ENCODE measurements at places on chromosomes 3 and 15.
A peak's percentile ranks its signal among the peaks of the same experiment; 100 is the strongest.

- DNase-seq, result no peak
Measured at GRCh38 chr15:81398910-81399551, 25.0 kb upstream of the TMC3 start.

GRCh38 chr3:160081958-160082533 is 93.4 kb downstream of the IL12A start:
- DNase-seq, result no peak

- no peak for DNase-seq
Measured at GRCh38 chr3:33716227-33716626, 1.8 kb downstream of the CLASP2 start.

DNA sequence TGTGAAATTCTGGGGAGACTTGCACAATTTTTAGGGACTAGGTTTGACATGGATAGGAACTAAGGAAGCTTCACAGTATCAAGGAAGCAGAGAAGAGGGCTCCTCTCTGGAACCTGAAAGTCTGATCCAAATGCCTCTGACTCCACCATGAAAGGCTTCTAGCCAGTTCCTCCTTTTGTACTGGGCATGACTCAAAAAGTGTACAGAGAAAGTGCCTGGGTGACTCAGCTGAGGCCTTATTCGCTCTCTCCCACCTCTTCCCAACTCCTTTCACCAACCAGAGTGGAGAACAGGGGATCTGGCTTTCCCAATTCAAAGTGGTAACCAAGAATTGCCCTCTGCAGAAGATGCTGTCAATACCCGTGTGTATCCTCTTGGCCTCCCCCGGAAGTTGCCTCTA is 342.9 kb upstream of the PROK2 start:
- no peak for DNase-seq

GRCh38 chr3:148332509-148332908 is 365.2 kb upstream of the AGTR1 start:
- DNase-seq, result no peak

- DNase-seq, result no peak
Measured at GRCh38 chr3:4930501-4930900, 48.7 kb upstream of the BHLHE40 start.

- DNase-seq, result peak; percentile 41
Measured at GRCh38 chr15:72554471-72555425, 80.6 kb downstream of the ARIH1 start.

- DNase-seq, result no peak
Measured at GRCh38 chr15:62291262-62291661, 126.2 kb upstream of the C2CD4B start.

GRCh38 chr3:11819146-11819689 is 27.5 kb downstream of the TAMM41 start:
- no peak for DNase-seq

DNA sequence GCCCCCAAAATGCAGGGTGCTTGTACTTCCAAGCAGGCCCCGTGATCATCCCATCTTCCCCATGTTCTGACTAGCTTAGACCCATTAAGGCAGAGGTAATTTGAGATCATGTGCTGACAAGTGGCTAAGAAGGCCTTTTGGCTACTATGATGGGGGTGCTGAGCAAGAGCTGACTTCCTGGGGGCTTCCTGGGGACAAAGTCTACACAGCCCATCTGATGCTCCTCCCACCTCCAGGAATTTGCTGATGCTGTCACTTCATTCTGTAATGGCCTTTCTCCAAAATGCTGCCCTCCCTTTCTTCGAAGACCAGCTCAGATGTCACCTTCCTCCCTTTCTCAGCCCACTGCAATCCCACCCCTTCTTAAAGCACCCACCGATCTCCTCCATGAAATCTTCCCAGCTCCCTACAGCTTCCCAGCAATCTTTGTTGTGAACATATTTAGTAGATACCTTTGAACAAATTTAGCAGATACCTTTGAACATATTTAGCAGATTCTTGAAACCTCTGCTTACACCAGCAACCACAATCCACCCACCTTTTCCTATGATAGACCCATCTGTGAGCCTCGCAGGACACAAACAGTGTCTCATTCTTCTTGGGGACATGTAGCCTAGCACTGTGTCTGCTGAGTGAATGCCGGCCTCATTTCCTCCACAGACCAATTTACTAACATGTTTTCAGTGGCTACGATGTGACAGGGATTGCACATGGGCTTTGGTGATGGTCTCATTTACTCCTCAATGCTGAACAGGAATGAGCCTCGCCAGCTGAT is 223.3 kb downstream of the EPHB1 start:
- no peak for DNase-seq

GRCh38 chr3:171415070-171415469 is 45.1 kb downstream of the TNIK start:
- no peak for DNase-seq

DNA sequence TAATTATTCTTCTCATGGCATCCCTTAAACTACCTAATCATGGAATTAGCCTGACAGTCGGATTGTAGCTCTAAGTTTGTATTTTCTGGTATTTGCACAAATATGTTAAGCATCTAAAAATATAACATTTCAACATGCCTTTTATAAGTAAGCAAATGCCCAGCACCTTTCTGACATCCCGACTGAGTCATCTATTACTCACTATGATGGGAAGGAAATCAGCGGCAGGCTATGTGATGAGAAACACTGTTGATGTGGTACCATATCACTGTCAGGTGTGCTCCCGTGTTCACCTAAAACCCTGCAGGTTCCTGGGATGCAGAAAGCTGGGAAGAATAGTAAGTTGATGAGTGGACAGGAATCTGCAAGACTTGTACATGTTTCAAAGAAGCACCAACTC is 367.8 kb upstream of the IL12A start:
- no peak for DNase-seq

DNA sequence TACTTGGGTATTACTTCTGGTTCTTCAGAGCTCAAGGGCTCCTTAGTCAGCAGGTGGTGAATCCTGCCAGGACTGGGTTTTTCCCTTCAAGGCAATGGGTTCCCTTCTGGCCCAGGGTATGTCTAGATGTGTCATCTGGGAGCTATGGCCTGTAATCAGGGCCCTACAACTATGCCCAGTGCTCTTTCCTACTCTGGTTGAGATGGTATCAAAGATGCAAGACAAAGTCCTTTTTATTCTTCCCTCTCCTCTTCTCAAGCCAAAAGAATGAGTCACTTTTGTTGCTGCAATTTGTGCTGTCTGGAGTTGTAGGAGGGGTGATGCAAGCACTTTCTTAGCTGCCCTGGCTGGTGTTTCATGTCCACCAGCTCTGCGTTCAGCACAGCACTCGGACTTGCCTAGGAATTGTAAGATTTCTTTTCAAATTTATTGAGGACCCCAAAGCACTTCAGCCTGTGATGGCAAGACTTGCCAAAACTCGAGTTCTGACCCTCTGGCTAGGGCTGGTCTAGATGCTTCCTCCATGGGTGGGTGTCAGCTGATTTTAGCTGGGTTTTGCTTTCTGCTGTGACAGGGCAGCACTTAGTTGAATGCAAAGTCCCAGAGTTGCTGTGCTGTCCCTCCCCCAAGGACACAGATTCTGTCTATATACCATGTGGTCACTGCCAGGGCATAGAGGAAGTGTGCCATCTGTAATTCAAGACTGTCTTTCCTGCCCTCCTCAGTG is 129.2 kb upstream of the CBLB start:
- peak; percentile 26 for DNase-seq

GRCh38 chr3:27428446-27428845 is 55.7 kb downstream of the SLC4A7 start:
- DNase-seq, result no peak

DNA sequence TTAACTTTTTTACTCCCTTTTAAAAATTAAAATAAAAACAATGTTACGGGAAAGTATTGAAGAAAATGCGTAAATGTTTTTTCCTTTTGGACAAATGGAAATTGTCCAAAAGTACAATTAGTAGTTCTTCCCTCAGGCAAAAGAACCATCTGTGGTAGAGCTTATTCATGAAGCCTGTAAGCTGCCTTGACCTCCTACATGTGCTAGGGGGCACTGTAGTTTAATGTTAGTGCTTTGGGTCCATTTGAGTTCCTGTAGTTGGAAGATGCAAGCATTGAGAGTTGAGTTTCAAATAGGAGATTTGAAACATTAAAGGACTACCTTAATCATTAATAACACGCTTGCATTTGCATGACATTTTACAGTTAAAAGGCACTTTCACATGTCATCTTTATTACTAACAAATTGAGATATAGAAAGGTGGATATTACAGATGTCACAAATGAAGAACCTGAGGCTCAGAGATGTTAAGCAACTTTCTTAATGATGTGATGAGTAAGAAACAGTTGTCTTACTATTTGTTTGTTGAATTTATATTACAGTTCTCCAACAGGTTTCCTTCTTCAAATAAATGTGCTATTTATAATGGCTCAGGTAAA is 1.8 kb upstream of the ZNF385D start:
- no peak for DNase-seq

DNA sequence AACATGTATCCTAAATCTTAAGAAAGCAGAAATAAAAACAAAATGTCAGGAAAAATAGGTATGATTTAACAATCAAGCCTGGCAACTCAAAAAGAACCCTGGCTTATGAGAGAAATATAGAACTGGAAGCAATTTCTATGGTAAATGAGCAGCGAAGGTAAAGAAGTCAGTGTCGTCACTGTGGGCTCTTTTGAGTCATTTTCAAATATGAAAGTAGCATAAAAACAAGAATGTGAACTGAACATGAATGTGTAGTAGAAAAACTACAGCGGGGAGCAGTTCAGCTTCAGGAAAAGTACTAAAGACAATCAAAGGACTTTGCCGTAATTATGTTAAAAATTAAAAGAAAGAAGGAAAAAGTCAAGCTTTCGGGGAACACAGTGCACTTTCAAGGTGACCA is 17.5 kb downstream of the LSG1 start:
- peak; percentile 15 for DNase-seq

DNA sequence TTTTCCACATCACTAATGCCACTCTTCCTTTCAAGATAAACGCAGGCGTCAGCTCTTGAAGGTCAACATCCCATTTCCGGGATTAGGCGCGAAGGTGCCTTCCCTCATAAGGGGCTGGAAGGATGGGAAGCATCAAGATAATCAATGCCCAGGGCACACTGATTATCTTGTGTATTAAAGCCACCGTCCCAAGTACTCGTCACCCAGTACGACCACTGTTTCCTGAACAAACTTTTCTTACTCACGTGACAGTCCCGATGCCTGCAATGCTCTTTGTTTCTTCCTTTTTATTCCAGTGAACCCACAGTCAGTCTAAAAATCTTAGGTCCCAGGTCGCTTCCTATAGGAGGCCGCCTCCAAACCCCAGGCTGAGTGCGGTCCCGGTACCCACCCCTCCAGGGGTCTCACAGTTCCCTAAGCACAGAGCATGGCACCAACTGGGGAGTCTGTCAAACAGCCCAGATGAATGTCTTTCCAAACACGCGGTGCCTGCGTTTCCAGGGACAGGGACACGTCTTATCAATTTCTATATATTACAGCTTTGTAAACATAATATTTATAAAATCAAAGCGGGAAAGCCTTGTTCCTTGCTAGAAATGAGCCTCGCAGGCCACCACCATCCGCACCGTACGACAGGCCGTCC is 589 bp downstream of the ANAPC13 start:
- DNase-seq, result peak; percentile 37

GRCh38 chr3:148998297-148998696 is 7.0 kb downstream of the GYG1 start:
- no peak for DNase-seq

DNA sequence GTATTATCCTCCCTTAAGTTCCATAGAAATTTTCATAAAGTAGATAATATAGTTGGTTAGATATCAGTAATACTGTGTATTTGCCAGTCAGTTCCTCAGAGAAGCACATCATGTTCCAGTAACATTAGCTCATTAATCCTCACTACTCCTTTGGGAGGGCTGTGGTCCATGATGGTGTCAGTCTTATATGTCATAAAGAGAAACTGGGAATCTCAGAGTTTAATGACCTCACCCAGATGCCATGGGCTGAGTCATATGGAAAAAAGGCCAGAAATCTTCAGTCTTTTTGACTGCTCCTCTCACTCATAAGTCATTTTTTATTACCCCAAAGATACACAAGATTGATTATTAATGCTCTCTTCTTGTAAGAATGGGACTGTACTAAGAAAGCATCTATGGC is 188.6 kb downstream of the CHL1 start:
- no peak for DNase-seq

- no peak for DNase-seq
Measured at GRCh38 chr15:44087578-44088465, 107.2 kb downstream of the FRMD5 start.

- DNase-seq, result no peak
Measured at GRCh38 chr3:61935814-61936213, 374.4 kb downstream of the PTPRG start.

- no peak for DNase-seq
Measured at GRCh38 chr15:37079726-37080125, 20.6 kb downstream of the MEIS2 start.

GRCh38 chr3:8523041-8523440 is 21.4 kb downstream of the LMCD1 start:
- DNase-seq, result no peak

- DNase-seq, result no peak
Measured at GRCh38 chr15:37098468-37099318, 1.7 kb downstream of the MEIS2 start.

GRCh38 chr3:102112704-102113230 is 263.5 kb downstream of the NFKBIZ start:
- no peak for DNase-seq

DNA sequence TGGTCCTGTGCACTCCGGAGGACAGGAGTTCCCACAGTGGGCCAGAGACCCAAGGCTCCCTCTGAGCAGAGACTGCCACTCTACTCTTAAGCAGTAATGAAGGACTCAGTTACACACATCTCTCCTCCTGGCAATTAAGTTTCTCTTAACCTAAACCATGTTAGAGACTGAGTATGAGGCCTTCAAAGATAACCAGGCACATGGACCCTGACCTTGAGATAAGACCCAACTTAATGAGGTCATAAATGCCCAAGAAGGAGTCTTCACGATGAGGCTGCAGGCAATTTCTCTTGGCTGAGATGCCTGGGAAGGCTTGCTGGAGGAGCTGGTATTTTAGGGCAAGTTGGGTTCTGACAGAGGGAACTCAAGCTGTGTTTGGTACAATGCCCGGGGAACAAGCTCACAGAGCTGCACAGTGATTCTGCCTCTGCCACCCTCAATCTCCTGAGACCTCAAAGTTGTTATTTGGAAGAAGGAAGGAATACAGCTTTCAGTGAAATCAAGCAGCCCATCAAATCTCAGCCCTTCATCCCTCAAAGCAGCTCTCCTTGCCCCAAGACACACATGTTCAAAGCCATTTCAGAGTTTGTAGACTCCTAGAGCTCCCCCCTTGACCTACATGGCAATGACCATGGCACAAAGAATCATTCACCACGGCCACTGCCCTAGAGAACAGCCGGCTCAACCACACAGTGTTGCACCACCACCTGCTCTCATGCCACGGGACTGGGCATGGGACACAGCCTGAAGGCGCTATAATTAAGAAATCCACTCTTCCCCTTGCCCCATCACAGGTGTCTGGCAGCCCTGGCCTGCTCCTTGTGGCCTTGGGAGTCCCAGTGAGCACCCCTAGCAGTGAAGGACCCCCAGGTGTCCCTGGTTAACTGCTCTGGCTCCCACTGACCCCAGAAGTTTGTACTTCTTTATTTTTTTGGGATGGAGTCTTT is 7.1 kb downstream of the RMDN3 start:
- no peak for DNase-seq

DNA sequence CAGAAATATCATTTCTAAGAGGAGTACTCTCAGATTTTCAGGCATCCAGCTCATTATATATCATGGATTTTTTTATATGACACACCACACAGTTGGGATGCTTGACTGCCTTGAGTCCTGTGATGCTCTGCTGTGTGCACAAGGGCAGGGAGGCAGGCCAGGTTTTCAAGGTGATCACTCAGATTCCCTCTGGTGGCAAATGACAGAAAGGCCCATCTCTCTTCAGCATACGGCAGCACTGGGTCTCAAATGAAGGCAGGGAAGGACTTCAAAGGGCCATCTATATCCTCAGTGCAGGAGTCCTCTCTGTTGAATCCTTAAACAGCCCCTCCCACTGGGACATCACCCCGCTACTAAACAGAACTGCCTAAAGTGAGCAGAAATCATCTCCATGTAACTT is 54.8 kb upstream of the MYO5C start:
- no peak for DNase-seq
